Uterus (tissue), 4 donors: ENCODE measurements at places on chromosomes 5 and 9. TPM values are rescaled to one million over a fixed set of nuclear protein-coding genes. Genes with fewer than 3 reads are reported as not detected.

- no peak for DNase-seq
- H3K36me3 ChIP-seq = no peaks in the 10 kb centered on the region
- H3K4me3 ChIP-seq = no peak overlapping the region
- no peak overlapping the region for H3K27ac ChIP-seq
- no peaks in the 10 kb centered on the region for H3K4me1 ChIP-seq
- no peaks in the 10 kb centered on the region for H3K27me3 ChIP-seq
Observed at GRCh38 chr5:74319076-74319475, 321.5 kb downstream of the ENC1 start.

DNA sequence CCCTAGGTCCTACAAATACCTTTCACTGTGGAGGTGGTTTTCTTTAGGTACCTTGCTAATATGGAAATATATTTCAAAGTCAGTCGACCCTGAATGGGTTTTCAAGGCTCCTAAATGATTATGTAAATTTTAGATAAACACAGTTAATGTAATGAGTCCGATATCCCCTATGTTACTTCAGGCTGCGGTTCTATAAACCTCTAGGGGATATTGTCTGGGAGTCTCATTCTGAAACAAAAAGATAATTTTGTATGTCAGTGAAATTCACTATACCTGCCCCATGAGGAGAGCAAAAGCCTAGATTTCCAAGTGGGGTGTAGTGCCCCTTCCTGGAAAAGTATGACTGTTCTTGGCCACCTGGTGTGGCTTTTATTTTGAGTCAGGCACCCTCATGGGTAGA lies 377.3 kb downstream of the ICE1 start:
- no peak for DNase-seq
- H3K27me3 ChIP-seq = no peaks in the 10 kb centered on the region
- H3K4me3 ChIP-seq = no peak overlapping the region
- H3K36me3 ChIP-seq = no peaks in the 10 kb centered on the region
- no peak overlapping the region for H3K27ac ChIP-seq

GRCh38 chr9:137366445-137366810 lies 56.5 kb downstream of the EXD3 start:
- no peaks in the 10 kb centered on the region for H3K36me3 ChIP-seq
- DNase-seq = peak; percentile 11
- H3K4me3 ChIP-seq = no peak overlapping the region
- no peaks in the 10 kb centered on the region for H3K27me3 ChIP-seq
- no peak overlapping the region for H3K27ac ChIP-seq

GRCh38 chr5:169717288-169717687 lies 80.2 kb downstream of the DOCK2 start:
- no peak for DNase-seq
- no peaks in the 10 kb centered on the region for H3K27me3 ChIP-seq
- H3K4me3 ChIP-seq = no peak overlapping the region
- no peak overlapping the region for H3K27ac ChIP-seq

GRCh38 chr5:179166886-179167841 lies 107.0 kb downstream of the ZNF354C start:
- H3K36me3 ChIP-seq = no peaks in the 10 kb centered on the region
- no peak overlapping the region for H3K4me3 ChIP-seq
- H3K27me3 ChIP-seq = no peaks in the 10 kb centered on the region
- H3K27ac ChIP-seq = peak overlapping the region; percentile 33

GRCh38 chr5:100794218-100794617 lies 108.9 kb downstream of the ST8SIA4 start:
- no peak overlapping the region for H3K4me3 ChIP-seq
- no peaks in the 10 kb centered on the region for H3K36me3 ChIP-seq
- no peak overlapping the region for H3K27ac ChIP-seq

DNA sequence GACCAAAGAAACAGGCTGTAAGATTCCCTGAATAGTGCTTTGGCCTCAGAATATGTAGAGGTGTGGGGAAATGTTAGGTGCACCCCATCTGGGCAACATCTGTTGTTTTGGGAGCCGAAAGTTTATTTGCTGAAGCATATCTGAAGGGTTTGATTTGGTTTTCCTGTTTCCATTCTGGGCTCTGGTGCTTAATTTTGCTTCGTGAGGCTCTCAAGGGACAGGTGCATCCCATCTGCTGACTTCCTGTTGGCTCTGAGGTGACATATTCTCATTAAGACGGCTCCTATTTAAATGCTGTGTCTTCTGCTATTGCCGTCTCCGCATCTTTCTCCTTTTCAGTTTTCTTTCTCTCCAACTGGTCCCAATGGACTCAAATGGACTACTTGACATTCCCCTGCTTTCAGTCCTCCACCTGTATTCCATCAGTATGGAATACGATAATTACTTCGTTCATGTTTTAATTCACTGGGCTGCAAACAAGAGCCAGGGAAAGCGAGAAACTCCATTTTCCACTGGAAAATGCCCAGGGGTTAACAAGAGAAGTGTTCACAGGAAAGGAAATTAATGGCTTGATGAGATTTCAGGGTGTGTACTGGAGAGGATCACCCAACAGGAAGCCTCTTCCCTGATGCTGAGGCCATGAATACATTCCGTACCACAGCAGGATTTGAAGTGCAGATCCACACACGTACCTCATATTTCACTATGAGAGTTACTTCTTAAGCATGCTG lies 104.0 kb downstream of the MTX3 start:
- no peak overlapping the region for H3K27ac ChIP-seq
- H3K4me3 ChIP-seq = no peak overlapping the region

Gene ZDHHC21
- total RNA-seq = 54.9 TPM

Gene TAF11L14
- total RNA-seq = not detected

Gene IL5
- total RNA-seq = not detected

Gene ACSL6
- total RNA-seq = not detected

Gene RNF208
- not detected for total RNA-seq

Gene POU5F2
- total RNA-seq = 1.2 TPM
